ENCODE measurements at places on chromosomes 6 and 20.

GRCh38 chr6:69089539-69089938 lies 454.5 kb downstream of the ADGRB3 start:
- no peak for DNase-seq

DNA sequence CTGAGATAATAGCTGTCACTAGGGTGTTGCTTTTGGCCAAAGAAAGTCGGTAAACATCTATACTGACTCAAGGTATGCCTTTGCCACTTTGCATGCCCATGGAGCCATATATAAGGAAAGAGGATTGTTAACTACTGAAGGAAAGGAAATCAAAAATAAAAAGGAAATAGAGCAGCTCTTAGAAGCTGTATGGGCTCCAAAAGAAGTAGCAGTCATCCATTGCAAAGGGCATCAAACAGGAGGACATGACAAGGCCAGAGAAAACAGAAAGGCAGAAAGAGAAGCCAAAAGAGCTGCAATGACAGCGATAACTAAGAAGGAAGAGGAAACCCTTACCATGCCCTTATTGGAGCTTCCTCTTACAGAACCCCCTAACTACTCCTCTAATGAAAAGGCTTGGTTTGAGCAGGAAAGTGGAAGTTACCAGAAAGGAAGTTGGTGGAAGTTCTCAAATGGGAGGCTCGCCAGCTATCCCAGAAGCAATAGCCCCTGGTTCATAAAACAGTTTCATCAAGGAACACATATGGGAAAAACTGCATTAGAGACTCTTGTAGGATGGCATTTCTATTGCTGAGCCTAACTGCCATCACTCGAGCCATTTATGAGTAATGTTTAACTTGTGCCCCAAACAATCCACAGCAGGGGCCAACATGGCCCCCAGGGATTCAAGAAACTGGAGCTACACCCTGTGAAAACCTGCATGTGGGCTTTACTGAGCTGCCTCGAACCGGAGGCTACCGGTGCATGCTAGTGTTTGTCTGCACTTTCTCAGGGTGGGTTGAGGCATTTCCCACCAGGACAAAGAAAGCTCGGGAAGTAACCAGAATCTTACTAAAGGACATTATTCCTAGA lies 7.0 kb downstream of the IL22RA2 start:
- DNase-seq: no peak

DNA sequence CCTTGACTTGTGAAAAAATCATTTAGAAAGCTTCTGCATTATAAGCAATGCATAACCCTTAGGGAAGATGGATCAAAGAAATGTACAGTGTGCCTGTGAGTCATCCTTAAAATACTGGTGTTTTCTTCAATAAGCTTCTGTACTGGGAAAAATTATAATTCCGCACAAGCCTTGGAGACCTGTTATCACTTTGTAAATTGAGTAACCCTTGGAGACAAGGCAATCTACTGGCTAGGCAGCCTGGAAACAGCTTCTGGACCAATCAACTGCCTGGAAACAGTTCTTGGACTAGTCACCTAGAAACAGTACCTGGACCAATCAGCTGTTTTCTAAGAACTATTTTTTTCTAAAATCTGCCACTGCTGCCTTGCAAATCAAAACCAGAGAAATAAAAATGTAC lies 25.8 kb upstream of the RNGTT start:
- no peak for DNase-seq

GRCh38 chr6:39213195-39213920 lies 15.9 kb downstream of the KCNK5 start:
- no peak for DNase-seq

DNA sequence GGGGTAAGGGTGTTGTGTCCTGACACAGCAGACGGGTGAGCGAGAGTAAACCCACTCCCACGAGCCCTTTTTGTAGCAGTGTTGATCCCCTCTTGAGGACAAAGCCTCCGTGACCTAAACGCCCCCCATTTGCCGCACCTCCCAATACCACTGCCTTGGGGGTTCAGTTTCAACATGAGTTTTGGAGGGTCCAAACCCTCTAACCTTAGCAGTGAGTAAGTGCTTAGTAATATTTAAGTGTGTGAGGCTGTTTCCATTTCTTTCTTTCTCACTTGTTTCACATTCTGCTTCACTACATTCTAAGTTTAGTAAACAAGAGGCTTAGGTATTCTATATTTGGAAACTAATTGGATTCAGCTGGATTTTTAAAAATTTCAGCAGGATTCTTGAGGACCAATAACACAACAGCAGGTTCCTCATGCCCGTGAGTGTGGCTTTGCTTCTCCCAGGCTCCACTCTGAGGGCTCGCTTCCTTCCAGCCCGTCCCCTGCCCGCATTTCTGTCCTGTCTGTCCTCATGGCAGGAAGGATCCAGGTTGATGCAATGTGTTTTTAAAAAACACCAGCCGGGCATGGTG lies 41.2 kb downstream of the SNX9 start:
- no peak for DNase-seq

- DNase-seq: no peak
Observed at GRCh38 chr6:163543321-163543720, 128.8 kb downstream of the QKI start.

DNA sequence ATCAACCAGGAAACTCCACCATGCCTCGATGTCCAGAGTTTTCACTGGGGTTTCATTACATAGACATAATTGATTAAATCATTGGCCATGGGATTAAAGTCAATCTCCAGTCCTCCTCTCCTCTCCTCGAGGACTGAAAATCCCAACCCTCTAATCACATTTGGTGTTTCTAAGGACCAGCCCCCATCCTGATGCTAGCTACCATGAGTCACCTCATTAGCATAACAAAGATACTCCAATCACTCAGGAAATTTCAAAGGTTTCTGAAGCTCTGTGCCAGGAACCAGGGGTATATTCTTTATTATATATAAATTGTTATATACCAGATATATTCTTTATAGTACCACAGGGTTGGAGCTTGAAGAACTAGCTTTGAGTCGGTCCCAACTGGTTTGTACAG lies 212.9 kb upstream of the PRND start:
- no peak for DNase-seq

DNA sequence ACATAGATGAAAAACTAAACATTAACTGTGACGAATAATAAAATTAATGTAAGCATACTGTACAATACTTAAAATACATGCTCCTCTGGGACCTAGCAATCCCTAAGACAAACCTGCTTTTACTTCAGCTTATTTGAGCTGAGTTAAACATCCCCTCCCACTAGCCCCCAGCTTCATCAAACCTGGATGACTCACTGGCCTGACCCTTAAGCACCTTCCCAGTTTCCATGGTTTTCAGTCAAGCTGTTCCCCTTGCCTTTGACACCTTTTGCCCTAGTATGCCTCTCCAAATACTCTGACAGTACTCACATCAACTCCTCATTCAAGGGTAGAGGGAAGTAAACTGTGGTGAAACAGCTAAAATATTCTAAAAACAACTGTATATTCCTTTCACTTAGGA lies 4.2 kb downstream of the ELOVL4 start:
- DNase-seq: no peak

DNA sequence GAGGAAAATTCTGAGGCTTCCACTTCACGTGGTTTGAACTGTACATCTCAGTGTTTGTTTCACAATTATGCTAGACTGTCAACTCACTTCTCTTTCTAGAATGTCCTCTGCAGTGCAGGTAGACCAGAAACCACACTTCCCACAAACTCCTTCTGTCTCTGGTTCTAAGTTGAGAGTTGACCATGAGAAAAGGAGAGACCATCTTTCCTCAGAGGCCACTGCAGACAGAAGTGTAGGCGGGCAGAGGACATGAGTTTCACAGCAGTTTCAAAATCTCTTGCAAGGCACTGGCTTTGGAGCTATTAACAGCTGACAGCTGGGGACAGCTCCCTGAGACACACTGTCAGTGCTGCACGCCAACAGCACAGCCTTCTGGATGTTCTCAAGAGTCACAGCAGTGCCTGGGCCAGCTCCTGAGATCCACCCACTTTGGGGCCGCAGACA lies 55.4 kb upstream of the MOXD1 start:
- DNase-seq: no peak

GRCh38 chr6:23775127-23775526 lies 350.9 kb upstream of the NRSN1 start:
- DNase-seq: no peak

DNA sequence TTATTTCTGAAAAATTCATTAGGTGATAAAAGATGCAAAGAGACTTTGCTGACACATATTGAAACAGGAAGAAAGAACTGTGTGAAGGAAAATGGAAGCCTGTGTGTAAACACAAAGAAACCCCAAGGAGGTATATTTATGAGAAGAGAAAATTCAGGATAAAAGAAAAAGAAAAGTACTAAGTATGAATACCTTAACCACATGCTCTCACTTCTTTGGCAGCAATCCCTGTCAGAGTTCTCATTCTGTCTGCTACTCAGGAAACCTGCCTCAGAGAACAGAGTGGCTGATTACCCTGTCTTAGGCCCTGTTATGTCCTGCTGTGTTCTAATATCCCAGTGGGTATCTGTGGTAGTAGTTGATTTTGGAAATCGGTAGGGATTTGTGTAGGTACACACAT lies 457.9 kb downstream of the TBC1D32 start:
- no peak for DNase-seq

GRCh38 chr6:17297271-17298080 lies 16.3 kb downstream of the RBM24 start:
- DNase-seq: no peak

DNA sequence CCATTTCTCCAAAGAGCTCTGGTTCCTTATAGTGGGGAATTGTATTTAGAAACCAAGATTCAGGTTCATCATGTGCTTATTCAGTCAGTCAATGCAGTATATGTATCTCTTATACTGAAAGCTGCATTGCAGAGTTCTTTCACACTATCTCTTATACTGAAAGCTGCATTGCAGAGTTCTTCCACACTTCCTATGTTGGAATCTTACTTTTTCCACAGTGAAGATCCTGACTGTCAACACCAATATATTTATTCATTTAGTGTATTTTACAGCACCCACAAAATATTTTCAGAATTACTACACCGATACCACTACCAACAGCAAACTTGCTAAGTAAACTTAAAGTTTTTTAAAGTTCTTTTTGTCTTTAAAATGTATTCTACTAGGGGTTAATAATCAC lies 349.3 kb upstream of the MMS22L start:
- no peak for DNase-seq

- no peak for DNase-seq
Observed at GRCh38 chr6:132866762-132867449, 52.5 kb downstream of the RPS12 start.

- no peak for DNase-seq
Observed at GRCh38 chr20:50343490-50344179, 153.0 kb downstream of the CEBPB start.

DNA sequence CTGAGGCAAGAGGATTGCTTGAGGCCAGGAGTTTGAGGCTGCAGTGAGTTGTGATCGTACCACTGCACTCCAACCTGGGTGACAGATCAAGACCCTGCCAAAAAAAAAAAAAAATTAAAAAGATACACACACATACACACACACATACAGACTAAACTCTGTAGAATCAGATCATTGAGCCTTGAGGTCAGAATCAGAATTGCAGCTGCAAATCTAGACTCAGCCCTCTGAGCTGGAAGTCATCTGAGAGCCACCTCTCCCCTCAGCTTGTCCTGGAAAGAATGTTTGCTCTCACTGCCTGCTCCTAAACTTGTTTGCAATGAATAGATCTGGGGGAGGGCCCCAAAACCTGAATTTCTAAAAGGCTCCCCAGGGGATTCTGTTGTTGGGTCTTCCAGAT lies 41.4 kb upstream of the ANGPT4 start:
- no peak for DNase-seq

GRCh38 chr6:6397842-6398241 lies 77.4 kb upstream of the F13A1 start:
- DNase-seq: no peak

DNA sequence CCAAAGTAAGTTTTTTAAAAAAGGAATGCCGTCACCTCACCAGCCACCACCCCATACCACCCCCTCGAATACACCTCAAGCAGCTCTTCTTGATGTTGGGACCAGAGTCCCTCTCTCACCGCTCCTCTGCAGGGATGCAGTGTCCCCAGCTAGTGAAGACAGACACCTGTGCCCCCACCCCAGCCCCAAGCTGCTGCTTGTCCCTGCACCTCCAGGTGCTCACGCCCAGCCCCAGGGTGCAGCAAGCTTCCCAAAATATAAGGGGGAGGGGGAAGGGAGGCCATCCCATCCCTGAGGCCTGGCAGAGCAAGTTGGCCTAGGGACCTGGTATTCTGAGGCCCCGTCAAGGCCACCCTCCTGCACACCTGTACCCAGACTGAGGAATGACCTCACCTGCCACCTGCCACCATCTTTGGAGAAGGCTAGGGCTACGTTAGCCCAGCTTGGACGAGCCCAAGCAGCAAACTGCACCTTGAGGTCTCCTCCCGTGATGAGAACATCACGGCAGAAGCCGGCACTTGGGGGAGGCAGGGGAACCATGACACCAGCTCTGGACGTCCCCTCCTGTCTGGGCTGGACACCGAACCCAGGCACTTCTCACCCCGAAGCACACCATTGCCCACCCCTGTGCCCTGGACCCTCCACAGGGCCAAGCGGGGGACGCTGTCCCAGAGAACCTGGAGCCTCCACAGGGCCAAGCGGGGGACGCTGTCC lies 25.9 kb downstream of the YTHDF1 start:
- no peak for DNase-seq

All from stimulated activated CD4-positive, alpha-beta T cell treated with anti-CD3 and anti-CD28 coated beads, Interleukin-1b, Interleukin-23, amount 100 ng/mL, for 48 hours (primary cell).